Brain pericyte (primary cell): ENCODE measurements at places on chromosomes 4 and X.

GRCh38 chrX:48473704-48473990 lies 2.4 kb upstream of the FTSJ1 start:
- DNase-seq = no peak

- no peak for DNase-seq
Observed at GRCh38 chrX:8404471-8404870, 60.2 kb upstream of the VCX3B start.

GRCh38 chrX:136147976-136148375 lies 643 bp downstream of the FHL1 start:
- DNase-seq = no peak

GRCh38 chr4:185716141-185716551 lies 95.8 kb downstream of the SORBS2 start:
- no peak for DNase-seq

DNA sequence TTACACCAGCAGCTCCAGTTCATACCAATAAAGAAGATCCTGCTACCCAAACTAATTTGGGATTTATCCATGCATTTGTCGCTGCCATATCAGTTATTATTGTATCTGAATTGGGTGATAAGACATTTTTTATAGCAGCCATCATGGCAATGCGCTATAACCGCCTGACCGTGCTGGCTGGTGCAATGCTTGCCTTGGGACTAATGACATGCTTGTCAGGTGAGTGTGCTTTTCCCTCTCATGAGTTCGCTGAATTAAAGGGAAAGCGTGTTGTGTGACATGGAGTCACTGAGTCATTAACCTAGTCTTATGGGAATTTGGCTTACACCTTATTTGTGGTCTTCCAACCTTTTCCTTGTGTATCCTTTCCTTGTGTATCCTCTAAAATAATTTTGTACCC lies 15.9 kb downstream of the TMEM165 start:
- no peak for DNase-seq

DNA sequence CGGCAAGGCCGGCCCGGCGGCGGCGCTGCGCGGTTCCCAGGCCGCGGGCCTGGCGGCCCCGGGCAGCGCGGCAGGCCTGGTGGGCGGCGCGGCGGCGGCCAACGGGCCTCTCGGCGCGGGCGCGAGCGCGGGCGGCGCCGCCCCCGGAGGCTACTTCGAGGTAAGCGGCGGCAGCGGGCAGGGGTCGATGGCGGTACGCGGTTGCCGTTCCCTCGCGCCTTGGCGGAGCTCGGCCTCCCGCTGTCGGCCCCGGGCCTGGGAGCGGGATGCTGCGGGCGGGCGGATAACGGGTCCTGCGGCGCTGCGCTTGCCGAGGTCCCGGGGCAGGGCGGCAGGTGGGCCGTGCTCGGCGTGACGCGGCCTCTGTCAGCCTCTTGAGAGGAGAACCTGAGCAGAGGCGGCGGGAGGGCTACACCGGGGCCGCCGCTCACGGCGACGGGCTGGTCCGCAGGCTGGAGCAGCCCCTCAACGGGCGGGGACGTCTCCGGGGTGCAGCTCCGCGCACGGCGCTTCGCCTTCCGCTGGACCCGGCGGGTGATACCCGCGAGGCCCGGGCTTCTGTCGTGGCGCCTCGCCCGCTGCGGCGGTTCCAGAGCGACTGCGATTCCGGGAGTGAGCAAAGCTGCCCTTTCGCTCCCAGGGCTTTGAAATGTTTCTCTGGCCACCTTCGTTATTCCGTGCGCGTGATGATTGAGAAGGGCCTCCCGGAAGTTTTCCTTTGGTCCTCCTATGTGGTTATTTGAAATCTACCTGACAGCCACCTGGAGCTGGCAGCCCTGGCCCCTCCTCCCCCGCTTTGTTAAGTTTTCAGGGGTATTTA lies 774 bp downstream of the FAM193A start:
- no peak for DNase-seq

GRCh38 chrX:39996536-39996935 lies 101.2 kb downstream of the BCOR start:
- DNase-seq = no peak

- no peak for DNase-seq
Observed at GRCh38 chrX:105190252-105190853, 30.1 kb downstream of the TEX13A start.
